Thoracic aorta (tissue), 2 donors: ENCODE measurements at places on chromosomes 1 and 21. TPM values are rescaled to one million over a fixed set of nuclear protein-coding genes. Genes with fewer than 3 reads are reported as not detected.

Gene TSPAN1
- 3.1 TPM for total RNA-seq

Gene WNT9A
- total RNA-seq: 7.9 TPM

DNA sequence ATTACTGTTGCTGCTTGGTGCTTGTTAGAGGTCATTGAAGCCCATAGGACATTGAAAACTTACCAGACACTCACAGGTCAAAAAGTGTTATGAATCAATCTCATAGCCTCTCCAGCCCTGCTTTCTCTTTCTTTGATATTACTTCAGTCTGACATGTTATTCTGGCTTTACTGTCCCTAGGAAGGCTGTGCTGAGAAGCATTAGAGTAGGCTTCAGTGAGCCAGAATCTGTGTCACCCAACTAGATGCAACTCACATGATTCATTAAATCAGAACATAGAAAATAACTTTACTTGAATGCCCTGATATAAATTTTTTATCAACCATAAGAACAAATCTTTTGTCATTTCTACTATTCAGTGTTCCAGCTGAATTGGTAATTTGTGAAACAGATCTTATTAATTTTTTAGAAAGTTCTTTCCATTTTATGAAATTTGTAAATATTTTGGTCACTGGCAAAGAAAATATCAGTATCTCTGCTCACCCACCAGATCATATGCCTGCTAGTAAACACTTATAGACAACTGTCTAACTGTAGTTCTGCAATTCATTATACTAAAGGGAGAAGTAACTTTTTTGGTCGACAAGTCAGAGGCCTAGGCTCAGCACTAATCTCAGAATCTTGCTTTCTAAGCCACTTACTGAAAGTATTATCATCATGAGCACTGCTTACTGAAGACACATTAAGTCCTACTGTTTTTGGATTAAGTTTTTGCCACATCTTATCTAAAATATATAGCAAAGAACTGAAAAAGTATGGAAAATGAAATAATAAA is 48.2 kb downstream of the RPAP2 start:
- H3K36me3 ChIP-seq: peaks cover 12% of the 10 kb centered on the region
- H3K27me3 ChIP-seq: no peaks in the 10 kb centered on the region
- DNase-seq: no peak
- no peaks in the 10 kb centered on the region for H3K4me1 ChIP-seq
- no peak overlapping the region for H3K27ac ChIP-seq
- H3K4me3 ChIP-seq: no peak overlapping the region

DNA sequence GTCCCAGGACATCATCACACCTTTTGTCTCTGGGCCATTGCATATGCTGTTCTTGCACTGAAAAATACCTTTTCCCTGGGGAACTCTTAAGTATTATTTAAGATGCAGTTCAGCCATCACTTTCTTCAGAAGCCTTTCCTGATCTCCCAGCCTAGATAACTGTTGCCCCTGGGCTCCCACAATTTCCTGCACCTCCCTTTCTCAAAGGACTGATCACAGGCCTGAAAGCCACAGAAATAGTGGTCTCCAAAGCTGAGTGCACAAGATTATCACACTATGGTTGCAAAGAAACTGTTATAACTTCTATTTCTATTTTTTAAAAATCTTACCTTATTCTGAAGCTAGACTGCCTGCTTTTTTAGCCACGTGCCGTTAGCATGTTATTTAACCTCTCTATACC is 2.8 kb upstream of the ZSCAN20 start:
- no peak for DNase-seq
- H3K27ac ChIP-seq: no peak overlapping the region
- peaks cover 42% of the 10 kb centered on the region for H3K4me1 ChIP-seq
- H3K27me3 ChIP-seq: no peaks in the 10 kb centered on the region
